ENCODE measurements at places on chromosomes 1 and 21. TPM values are rescaled to one million over a fixed set of nuclear protein-coding genes. Genes with fewer than 3 reads are reported as not detected.

Gene ADCY10
- 0.19 TPM for total RNA-seq

Gene SLC1A7
- 0.58 TPM for total RNA-seq

Gene C1orf116
- not detected for total RNA-seq

Gene RIMKLA
- 0.28 TPM for total RNA-seq

Gene ZSWIM5
- total RNA-seq = 2.5 TPM

Gene KPRP
- not detected for total RNA-seq

Gene LHX8
- not detected for total RNA-seq

Gene EPHA2
- total RNA-seq = 33.5 TPM

Gene DYRK1A
- 57.5 TPM for total RNA-seq

Gene NMNAT1
- total RNA-seq = 19.9 TPM

Gene CRP
- total RNA-seq = not detected

Gene CYYR1
- total RNA-seq = under 0.01 TPM

Gene OR2AK2
- not detected for total RNA-seq

Gene MATN1
- 0.28 TPM for total RNA-seq

Gene NENF
- 31.2 TPM for total RNA-seq

Gene LMOD1
- 25.7 TPM for total RNA-seq

Gene CD1E
- not detected for total RNA-seq

Gene LDLRAD2
- total RNA-seq = not detected

Gene TPTE
- total RNA-seq = not detected

Gene TMEM50A
- 197 TPM for total RNA-seq

Gene HAPLN2
- not detected for total RNA-seq

Gene AMY1C
- total RNA-seq = not detected

Gene TPR
- 78.2 TPM for total RNA-seq

Gene SH2D1B
- not detected for total RNA-seq

Gene IQGAP3
- 2.8 TPM for total RNA-seq

Gene RGS8
- 0.28 TPM for total RNA-seq

Gene KCNN3
- 0.28 TPM for total RNA-seq

Gene GJA4
- total RNA-seq = 0.58 TPM

Gene MROH7
- total RNA-seq = 0.28 TPM

Gene DNAJC8
- total RNA-seq = 90.1 TPM

Gene HEYL
- total RNA-seq = 0.19 TPM

Gene GBP7
- not detected for total RNA-seq

Gene GBP2
- 10.9 TPM for total RNA-seq

Gene CFHR4
- not detected for total RNA-seq

Data from regular cardiac myocyte (primary cell).